Lower lobe of right lung (tissue), 2 donors: ENCODE measurements at places on chromosomes 16 and 17. TPM values are rescaled to one million over a fixed set of nuclear protein-coding genes. Genes with fewer than 3 reads are reported as not detected.

KRTAP3-2 gene
- total RNA-seq: not detected

TBC1D3C gene
- total RNA-seq: 0.38 TPM

SLC38A7 gene
- 20.7 TPM for total RNA-seq

IRF8 gene
- total RNA-seq: 67.9 TPM

TMEM98 gene
- total RNA-seq: 47.9 TPM

MEFV gene
- 13.5 TPM for total RNA-seq
